ENCODE measurements at places on chromosomes 12 and 14.

DNA sequence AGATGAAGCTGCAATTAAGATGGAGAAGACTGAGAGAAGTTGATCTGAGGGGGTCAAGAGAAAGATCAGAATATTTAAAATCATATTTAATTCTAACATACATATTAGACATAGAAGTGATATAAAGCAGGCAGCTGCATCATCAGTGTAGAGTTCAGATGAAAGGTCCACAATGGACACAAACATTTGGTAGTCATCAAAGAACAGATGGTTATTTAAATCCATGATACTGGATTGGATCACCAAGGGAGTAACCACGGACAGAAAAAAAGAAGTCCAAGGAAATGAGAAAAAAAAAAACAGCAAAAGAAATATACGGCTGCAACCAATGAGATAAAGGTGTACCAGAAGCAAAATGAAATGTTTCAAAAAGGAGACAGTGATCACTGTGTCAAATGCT, 20.1 kb downstream of the NOVA1 start:
- no peak for DNase-seq

DNA sequence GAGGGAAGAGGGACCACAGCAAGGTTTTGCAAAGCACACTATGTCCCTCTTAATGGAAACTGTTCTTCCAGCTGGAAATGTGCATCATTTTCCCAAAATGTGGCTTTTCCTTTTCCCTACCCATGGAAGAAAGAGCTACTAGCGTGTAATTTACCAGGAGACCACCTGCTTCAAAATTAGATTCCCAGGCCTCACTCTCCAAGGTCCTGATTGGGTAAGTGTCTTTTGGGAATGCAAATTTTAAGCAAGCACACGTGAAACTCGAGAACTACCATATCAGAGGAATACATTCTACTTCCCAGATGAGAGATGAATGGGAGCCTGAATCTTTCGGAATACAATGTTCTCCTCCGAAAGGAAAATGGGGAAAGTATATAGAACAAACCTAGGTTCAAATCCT, 201.6 kb upstream of the NOS1 start:
- DNase-seq, result no peak

DNA sequence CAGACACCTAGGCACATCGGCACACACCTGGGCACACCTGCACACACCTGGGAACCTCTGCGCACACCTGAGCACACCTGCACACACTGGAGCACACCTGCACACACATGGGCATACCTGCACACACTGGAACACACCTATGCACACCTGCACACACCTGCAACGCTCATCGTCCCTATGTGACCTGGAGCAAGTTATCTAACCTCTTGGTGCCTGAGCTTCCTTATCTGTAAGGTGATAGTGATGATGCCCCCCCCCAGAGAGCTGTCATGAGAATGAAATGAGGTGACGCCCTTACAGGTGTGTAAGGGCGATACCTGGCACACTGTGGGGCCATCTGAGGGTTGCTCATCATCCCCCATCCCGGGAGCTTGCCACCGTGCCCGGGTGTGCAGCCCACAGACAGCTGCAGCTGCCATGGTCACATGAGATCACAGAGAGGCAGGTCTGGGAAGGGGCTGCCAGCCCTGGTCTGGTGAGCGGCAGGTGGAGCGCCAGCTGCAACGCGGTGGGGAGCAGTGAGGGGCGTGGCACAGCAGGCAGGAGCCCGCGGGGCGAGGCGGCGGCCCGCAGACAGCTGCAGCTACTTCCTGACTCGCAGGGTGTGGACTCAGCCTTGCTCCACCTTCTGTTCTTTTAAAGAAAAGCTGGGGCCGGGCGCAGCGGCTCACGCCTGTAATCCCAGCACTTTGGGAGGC, 59.9 kb upstream of the FBRSL1 start:
- DNase-seq, result peak; percentile 97

GRCh38 chr12:116975779-116976393, 65.1 kb downstream of the FBXW8 start:
- DNase-seq, result no peak

- DNase-seq, result no peak
Measured at GRCh38 chr12:587132-588023, 75.9 kb downstream of the NINJ2 start.
